ENCODE measurements at places on chromosomes 7 and 10.

DNA sequence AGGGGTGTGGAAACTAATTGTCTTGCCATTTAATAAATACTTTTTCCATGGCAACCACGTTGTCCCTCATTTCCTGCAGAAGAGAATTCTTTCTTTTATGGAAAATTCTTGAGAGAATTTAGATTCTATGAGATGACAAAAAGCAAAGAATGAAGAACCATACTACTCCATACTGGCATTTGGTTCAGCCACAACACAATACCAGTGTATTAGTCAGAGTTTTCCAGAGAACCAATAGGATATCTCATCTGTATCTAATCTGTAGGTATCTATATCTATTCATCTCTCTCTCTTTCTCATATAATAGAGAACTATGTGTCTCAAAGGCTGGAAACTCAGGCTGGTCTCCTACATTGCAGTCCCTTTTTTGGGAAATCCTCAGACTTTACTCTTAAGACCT, 44.6 kb upstream of the NAMPT start:
- DNase-seq: no peak

- no peak for DNase-seq
Measured at GRCh38 chr10:108358912-108359311, 1194.4 kb upstream of the SORCS1 start.

GRCh38 chr7:55524558-55525310, 47.6 kb downstream of the VOPP1 start:
- DNase-seq: no peak

- DNase-seq: no peak
Measured at GRCh38 chr10:128417826-128418225, 291.6 kb upstream of the MKI67 start.

- DNase-seq: no peak
Measured at GRCh38 chr10:311901-312665, 176.8 kb downstream of the ZMYND11 start.

DNA sequence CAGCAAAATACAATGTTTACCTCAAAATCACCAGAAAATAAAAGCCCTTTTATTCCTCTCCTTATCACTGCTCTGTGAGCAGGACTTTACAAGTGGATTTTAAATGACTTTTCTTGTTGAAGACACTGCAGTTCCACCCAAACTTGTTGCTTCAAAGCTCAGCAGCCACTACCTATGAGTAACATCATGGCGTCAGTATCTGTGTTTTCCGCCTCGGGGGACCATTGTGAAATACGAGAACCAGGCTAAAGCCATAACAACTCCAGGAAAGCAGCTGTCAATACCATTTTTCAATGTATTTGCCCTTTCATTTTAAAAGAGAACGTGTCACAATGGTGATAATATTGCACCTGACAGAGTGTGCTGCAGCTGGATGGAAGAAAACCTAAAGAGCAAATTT, 284.0 kb upstream of the RNF32 start:
- no peak for DNase-seq

GRCh38 chr10:23013581-23014335, 81.6 kb upstream of the MSRB2 start:
- no peak for DNase-seq

GRCh38 chr10:91164520-91165065, 55.9 kb upstream of the PCGF5 start:
- DNase-seq: no peak

GRCh38 chr10:20489961-20490360, 407.1 kb downstream of the NEBL start:
- DNase-seq: no peak

- peak; percentile 91 for DNase-seq
Measured at GRCh38 chr10:101018600-101019439, 12.1 kb downstream of the PDZD7 start.

GRCh38 chr10:104351919-104352318, 1.7 kb upstream of the CFAP58 start:
- DNase-seq: no peak

- peak; percentile 47 for DNase-seq
Measured at GRCh38 chr7:120988591-120989256, at the start of gene CPED1. CPED1 (plus strand) TSS chr7:120988711; CDS start chr7:120989622, 911 bp downstream.

DNA sequence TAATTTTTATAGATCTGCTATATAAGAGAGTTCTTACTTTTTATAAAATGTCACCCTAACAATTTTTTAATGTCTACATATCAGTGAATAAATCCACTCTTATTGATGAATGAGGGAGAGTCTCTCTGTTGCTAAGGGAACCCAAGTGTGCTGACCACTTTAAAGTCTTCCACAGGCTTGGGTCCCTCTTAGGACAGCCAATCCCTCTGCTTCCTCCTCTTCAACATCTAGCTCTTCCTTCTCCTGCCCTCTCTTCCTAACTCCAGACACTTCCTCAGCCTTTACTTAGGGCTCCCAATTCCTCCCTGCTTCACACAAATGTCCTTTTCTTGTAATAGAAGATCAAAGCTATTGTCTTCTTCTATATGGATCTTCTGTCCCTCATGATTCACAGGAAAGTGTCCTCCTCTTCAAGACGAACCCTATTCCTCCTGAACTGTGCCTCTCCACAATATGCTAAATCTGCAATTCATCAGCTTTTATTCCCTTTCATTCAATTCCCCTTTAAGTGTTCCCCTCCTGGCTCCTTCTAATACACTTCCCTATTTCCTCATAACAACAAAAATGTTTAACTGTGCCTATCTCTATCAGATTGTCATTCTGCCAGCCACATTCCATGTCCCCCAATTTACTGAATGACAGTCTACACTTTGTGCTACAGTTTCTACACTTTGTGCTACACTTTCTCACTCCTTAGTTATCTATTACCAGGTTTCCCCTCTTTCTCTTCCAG, 37.7 kb downstream of the CDK6 start:
- no peak for DNase-seq

- peak; percentile 50 for DNase-seq
Measured at GRCh38 chr10:11823122-11823988, at the start of gene PROSER2. PROSER2 (plus strand) TSS chr10:11823356; CDS start chr10:11852078, 28,722 bp downstream.

GRCh38 chr10:44581996-44582395, 197.1 kb upstream of the CXCL12 start:
- no peak for DNase-seq

- DNase-seq: no peak
Measured at GRCh38 chr7:106795877-106796231, 69.2 kb upstream of the PIK3CG start.

DNA sequence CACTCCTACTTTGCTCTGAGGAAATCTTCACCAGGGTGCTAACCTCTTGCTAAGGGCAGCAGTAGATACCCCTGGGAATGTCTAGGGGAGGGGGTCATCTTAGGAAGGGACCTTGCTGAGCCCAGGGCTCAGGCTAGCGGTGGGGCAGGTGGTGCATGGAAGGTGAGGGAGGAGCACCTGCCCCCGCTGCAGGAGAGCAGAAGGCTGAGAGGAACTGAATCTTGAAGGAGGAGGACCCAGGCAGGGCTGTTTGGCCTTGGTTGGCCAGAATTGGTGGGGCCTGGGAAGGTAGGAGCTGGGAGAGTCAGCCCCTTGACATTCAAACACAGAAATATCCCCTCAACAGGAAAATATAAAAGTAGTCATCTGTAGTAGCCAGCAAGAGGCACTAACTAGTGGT, 7.0 kb downstream of the CALHM3 start:
- DNase-seq: no peak

DNA sequence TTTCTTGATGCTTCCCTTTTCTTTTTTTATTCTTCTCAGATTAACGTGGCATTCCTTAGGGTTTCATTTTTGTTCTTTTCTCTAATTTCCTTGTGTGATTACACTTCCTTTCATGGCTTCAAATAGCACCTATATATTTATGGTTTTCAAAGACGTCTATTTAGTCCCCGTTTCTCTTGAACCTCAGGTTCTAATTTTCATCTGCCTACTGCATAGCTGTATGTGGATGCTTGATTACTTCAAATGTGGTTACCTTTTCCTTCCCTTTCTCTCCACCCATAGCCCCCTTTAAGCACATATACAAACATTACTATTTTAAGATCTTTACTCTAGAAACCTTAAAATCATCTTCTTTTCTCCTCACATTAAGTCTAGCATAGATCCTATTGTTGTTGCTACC, 2.4 kb downstream of the TPST1 start:
- no peak for DNase-seq

DNA sequence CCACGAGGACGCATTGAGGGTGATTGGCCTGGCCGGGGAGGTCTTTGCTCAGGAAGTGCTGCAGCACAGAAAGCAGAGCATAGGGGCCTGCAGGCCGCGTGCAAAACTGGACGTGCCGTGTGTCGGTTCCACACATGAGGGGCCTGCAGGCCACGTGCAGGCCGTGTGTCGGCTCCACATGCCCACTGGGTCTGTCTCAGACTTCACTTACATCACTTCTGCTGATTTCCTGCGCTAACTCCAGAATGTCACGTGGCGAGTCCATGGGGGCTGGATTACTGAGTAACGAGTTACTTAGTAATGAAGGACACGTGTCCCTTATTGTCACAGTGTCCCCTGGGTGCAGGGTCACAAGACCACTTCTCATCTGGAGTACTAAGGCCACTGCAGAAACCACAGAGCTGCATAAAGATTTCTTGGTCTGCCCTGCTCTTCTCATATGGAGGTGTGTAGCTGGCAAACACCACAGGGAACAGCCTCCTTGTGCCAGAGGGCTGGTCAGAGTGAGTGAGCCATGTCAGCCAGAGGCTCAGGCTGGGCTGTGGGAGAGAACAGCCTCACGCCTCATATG, 60.8 kb downstream of the GDI2 start:
- DNase-seq: no peak

DNA sequence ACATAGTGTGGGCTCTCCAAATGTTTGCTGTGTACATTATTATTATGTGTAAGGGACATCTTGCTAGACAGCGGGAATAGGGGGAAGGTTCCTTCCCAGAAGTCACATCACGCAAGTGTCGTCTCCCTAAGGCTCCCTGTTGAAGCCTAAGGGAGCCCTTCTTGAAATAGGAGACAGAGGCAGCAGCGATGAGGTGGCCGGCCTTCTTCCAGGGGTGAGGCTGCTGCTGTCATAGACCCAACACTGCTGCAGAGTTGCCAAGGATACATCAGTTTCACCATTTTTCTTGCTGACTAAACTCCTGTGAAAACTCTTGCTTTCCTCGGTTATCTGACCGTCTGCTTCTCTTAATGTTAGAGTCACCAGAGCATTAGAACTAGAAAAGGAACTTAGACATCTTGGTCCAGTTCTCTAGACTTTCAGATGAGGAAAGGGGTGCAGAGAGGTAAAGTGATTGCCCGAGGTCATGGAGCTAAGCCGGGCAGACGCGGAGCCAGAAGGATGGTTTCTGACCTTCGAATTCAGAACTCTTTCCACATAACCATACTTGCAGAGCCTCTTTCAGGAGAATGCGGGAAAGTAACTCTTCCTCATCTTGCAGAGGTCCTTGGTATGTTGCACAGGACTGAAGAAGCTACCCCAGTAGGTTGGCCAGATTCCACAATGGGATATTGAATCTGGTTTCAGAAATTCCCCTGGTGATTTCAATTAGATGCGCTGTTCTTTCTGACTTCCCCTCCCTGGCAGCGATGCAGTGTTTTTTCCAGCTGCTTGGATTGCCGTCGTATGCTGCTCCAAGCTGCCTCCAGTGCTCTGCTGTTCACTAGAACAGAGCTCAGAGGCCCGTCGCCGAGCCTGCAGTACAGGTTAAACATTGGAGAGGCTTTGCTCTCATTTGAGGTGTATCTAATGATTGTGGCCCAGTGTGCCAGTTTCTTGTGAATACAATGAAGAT, 217.1 kb downstream of the CAMK1D start:
- no peak for DNase-seq

DNA sequence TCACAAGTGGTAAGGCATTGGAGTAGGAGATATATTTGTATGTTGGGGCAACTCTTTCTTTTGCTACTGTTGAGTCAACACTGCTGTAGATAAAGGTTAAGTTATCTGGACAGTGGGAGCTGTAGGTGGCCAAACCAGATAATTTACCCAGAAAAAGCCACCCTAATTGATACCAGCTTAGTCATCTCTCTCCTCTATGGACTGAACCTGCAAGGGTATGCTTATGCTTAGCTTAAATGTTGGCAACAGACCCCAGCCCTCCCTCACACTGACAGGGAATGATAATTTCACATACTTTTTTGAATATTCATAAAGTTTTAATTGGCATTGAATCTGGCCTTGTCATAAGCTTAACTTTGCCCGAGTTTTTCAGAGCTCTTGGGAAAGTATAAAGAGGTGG, 66.3 kb downstream of the CREB5 start:
- no peak for DNase-seq

DNA sequence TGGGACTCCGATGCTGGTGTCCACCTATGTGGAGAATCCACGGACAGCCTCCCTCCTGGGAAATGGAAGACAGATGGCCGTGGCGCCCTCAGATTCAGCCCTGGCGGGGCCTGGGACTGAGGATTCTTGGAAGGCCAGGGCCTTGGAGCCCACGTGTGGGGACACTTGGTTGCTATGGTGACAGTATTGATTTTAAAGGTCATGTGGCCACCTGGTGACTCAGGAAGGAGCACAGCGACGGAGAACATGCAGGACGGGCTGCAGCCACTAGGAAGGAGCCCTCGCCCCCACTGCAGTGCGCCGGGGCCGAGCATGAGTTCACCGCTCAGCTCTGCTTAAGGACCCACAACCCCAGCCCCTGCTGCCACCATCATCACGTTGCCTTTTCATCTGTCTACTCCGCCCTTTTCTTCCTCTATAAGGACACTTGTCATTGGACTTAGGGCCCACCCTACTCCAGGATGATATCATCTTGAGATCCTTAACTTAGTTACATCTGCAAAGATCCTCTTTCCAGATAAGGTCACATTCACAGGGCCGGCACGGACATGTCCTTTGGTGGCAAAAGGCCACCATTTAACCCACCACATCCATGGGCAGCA, 3.7 kb upstream of the STK32C start:
- no peak for DNase-seq

DNA sequence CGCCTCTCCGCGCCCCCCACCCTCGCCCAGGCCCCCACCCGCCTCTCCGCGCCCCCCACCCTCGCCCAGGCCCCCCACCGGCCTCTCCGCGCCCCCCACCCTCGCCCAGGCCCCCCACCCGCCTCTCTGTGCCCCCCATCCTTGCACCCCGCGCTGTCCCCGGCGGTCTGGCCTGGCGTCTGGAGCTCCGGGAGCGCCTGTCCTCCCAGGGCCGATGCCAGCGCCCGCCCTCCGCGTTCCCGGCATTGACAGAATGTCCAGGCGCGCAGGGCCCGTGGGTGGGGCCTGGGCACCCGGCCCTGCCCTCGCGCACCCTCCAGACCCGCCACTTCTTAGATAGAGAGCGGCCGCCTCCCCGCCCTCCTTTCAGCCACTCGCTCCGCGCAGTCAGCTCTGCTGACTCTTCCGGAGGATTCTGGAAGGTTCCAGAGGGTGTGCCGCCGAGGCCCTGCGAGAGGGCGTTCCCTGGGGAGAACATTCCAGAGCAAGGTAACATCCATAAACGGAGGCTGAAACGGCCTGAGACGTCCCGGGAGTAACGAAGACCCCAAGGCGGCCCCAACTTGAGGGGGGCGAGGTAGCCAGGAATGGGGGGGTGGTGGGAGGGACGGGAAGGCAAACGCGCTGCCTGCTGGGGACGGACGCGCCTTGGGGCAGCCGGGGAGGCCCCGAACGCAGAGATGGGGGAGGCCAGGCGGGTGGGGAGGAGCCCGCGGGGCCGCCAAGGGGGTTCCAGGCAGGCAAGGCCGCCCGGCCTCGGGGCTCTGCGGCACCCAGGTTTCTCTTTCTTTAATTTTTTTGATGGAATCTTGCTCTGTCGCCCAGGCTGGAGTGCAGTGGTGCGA, 117.8 kb downstream of the DYNC2I1 start:
- no peak for DNase-seq
